Transverse colon (tissue), 4 donors: ENCODE measurements at places on chromosomes 6 and 20. TPM values are rescaled to one million over a fixed set of nuclear protein-coding genes. Genes with fewer than 3 reads are reported as not detected.

The SLC32A1 gene
- total RNA-seq = not detected

DNA sequence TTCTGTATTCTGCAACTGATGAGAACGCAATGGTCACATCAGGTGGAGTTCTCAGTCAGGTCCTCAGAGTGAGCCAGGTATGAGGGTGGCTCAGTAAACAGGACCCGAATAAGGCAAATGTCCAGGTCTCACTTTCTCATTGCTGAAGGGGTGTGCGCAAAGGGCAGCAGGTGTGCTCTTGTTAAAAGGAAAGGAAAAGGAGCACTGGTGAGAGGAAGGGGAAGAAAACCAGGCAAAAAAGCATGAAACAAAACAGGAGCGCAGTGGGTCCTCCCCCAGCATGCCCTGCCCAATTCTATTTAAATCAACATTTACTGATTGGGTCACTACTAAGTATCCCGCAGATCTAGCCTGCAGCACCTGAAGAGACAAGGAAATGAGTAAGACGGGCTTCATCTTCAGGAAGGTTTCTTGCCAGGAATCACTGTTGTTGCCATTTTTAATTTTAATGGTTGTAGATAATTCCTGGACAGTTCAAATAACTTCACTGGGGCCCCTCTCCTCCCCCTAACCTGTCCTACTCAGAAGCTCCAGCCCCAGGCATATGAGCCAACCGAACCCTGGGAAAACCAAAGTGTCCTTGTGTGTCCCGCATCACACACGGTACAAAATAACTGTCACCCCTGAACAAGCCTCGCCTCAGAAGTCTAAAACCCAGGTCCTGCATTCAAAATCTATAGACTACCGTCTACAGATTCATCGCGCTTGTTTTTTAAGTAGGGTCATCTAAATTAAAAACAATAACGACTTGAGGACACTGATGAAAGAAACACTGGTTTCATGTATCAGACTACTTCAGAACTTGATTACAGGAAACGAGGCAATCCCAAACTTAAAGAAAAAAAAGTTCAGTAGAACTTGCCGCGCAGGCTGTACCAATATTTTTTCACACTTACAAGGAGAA, 980 bp downstream of the MBOAT1 start:
- H3K27me3 ChIP-seq = no peaks in the 10 kb centered on the region
- peak overlapping the region; percentile 93 for H3K27ac ChIP-seq
- peak; percentile 55 for DNase-seq
- peak overlapping the region; percentile 13 for H3K4me3 ChIP-seq

- H3K27me3 ChIP-seq = no peaks in the 10 kb centered on the region
- H3K4me3 ChIP-seq = no peak overlapping the region
- H3K36me3 ChIP-seq = no peaks in the 10 kb centered on the region
These were observed 54.4 kb upstream of the COL10A1 start for GRCh38 chr6:116180375-116180774.

- DNase-seq = no peak
- H3K4me3 ChIP-seq = no peak overlapping the region
- H3K27ac ChIP-seq = no peak overlapping the region
- H3K36me3 ChIP-seq = no peaks in the 10 kb centered on the region
These were observed 22.2 kb downstream of the FAM110A start for GRCh38 chr20:855466-856360.
